ENCODE measurements at places on chromosomes 11 and 22.

- DNase-seq, result no peak
These were observed 1.0 kb downstream of the SFI1 start for GRCh38 chr22:31497148-31497938.

GRCh38 chr11:116990061-116990473, 108.2 kb downstream of the SIK3 start:
- DNase-seq, result no peak

DNA sequence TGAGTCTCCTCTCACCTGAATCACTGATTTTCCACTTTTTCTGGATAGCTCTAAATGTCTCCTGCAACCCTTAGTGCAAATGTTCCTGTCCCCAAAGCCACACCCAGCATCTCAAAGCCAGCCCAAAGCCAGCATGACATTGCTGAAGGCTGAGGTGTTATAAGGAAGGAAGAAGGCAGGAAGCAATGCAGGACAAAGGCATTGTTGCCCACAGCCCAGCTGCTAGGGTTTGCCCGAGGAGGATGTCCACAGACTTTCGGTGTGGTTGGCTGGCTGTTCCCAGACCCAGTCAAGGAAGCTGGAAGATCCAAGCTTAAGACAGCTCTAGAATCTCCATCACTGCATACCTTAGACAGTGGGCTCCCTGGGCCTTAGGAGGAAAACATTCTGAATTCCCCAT, 23.5 kb downstream of the CHST1 start:
- no peak for DNase-seq

GRCh38 chr22:30885591-30885990, 83.0 kb downstream of the MORC2 start:
- DNase-seq, result no peak

DNA sequence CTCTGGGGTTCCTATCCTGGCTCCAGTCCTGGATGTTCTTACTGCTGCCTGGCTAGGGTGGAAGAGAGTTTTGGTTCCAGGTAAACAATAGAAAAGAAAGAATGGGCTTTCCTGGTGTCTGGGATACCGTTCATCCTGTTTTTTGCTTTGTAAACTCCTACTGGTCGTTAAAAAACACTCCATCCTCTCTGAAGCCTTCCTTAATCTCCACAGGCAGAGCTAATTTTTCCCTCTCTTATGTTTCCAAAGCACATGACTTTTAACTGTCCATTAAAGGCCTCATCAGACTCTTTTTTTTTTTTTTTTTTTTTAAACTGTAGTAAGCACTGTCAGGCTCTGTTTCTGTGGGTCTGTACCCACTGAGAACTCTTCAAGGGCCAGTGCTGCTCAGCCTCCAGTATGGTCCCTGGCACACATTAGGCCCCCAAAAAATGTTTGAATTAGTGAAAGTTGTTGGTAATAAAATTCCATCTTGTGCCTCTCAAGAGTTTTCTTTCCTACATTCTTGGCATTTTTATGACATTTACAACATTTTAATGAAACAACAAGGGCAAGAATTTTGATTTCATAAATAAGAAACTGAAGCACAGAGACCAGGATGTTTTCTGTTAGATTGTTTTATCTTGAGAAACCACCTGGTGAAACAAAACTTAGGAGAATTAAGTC, 104.2 kb downstream of the TEAD1 start:
- DNase-seq, result no peak

DNA sequence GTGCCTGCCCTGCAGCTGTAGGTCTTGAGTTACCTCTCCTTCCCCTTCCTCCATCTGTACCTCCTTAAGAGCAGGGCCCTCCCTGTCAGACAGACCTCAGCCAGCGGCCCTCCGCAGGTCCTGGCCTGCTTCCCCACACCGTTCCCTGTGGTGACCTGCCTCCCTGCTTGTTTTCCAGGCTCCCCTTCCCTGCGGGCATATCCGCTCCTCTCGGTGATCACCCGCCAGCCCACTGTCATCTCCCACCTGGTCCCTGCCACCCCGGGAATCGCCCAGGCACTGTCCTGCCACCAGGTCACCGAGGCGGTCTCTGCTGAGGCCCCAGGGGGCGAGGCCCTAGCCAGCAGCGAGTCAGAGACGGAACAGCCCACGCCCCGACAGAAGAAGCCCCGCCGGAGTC, 60.9 kb downstream of the BARX2 start:
- DNase-seq, result no peak

DNA sequence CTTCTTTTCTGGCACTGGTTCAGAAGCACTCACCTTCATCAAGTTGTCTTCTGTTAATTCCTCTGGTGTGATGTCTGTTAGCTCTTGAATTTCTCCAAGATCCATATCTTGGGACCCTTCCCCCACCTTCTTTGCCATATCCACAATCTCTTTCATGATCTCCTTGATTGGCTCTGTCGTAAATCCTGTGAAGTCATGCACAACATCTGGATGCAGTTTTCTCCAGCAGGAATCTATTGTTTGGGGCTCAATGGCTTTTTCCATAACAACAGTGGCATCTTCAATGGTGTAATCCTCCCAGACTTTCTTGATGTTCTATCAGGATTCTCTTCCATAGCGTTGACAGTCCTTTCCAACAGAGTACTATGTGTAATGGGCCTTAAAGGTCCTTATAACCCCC, 96.9 kb downstream of the CSTPP1 start:
- no peak for DNase-seq

GRCh38 chr11:66589996-66590675, 2.7 kb downstream of the CCDC87 start:
- DNase-seq, result no peak

- DNase-seq, result no peak
These were observed 14.4 kb downstream of the SREBF2 start for GRCh38 chr22:41847300-41847699.

- DNase-seq, result no peak
These were observed 62.3 kb downstream of the IGLL5 start for GRCh38 chr22:22949953-22950352.

DNA sequence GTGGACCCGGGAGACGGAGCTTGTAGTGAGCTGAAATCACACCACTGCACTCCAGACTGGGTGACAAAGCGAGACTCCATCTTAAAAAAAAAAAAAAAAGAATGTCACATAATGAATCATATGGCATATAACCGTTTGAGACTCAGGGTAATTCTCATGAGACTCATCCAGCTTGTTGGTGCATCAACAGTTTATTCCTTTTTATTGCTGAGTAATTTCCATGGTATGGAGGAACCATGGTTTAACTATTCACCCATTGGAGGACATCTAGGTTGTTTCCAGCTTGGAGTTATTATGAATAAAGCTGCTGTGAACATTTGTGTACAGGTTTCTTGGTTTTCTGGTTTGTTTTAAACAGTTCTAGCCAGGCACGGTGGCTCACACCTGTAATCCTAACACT, 25.3 kb downstream of the PPARA start:
- DNase-seq, result no peak

GRCh38 chr11:61066645-61067044, 35.6 kb upstream of the CD5 start:
- no peak for DNase-seq

GRCh38 chr11:67345920-67346819, 7.2 kb downstream of the POLD4 start:
- no peak for DNase-seq

- DNase-seq, result no peak
These were observed 35.3 kb downstream of the BCR start for GRCh38 chr22:23215294-23216241.

GRCh38 chr11:74203966-74204365, 32.9 kb downstream of the PPME1 start:
- DNase-seq, result no peak

- DNase-seq, result no peak
These were observed 9.5 kb upstream of the ADA2 start for GRCh38 chr22:17228725-17229126.

Measured in NCI-H2171 (cell line).